ENCODE measurements at places on chromosomes 7 and 10.

GRCh38 chr10:49186613-49187012 lies 1.6 kb downstream of the TMEM273 start:
- DNase-seq = no peak

DNA sequence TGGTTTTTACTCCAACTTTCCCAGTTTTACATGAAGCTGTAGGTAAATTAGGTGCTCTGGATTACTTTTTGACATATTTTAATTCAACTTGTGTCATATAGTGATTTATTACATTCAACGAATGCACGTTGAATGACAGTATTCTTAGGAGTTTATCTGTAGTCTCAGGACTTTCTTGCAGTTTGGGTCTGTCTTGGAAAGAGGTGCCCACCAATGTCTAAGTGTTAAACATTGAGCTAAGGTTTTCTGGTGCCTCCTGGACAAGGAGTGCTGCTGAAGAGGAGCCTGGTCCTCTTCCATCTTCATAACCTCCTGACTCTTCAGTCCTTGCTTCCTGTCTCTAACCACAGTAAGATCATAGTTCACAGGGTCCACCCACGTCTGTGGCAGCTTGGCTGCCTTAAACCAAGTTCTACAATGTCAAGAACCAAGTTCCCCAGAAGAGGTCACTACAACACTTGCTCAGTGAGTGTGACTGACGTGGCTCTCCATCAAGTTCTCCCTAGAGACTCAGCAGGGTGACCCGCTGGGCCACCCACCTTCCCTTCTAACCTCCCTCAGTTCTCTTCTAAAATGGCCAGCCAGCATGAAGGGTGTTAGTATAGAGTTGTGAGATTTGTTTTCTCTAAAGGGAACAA lies 6.1 kb downstream of the NPY start:
- no peak for DNase-seq

DNA sequence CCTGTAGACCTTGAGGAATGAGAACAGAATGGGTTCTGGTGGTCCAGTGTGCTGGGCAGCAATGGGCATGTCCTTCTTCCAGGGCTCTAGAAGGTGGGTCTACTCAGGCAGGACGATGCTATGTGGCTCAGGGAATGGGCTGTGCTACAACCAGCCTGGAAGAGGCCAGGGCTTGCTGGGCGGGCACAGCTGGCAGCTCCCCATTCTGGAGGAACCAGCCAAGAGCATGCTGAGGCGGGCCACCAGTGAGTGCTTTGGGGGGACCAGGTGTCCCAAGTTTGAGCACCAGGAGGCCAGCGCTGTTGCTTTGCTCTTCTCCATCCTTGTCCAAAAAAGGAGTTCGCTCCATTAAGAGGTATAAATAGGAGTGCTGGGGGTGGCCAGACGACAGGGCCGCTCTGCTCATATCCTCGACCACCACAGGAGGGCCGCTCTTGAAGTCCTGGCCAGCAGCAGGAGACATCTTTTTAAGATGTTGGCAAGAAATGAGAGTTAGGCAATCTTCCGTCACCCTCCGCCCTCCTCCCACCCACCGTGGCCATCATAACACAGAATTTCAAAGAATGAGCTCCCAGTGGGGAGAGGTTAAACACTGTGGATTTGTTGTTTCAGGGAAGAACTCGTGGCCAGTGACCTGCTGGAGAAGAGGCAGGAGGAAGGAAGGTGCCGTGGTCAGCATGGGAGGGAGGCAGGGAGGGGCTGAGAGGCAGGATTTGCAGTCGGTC lies 141.3 kb downstream of the GRK5 start:
- no peak for DNase-seq

DNA sequence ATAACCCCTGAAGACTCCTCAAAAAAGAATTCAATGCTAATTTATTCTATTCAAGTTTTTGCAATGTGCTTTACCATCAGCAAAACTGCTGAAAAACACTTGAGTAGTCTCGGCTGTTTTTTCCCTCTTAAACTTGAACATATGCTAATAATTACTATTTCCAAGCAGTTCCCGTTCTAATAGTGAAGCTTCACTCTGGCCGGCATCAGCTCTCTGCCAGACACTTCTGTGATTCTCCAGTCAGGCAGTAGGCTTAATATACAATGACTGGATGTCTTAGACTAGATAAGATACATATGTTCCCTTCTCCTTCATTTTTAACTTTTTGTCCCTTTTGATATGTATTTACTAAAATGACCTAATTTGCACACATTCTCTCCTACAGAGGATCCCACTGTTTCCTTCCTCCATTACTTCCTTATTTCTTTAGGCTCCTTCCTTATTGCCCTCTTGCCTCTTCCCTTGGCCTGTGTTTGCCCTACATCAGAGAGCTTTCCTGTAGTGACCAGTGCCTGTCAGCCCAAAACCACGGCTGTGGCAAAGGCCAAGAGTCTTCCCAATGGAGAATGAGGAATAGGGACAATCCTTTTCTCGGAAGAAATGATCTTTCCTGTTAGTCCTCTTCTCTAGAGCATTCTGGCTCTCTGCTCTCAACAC lies 23.5 kb downstream of the HEPACAM2 start:
- no peak for DNase-seq

GRCh38 chr7:39709768-39710311 lies 86.5 kb downstream of the RALA start:
- peak; percentile 26 for DNase-seq

DNA sequence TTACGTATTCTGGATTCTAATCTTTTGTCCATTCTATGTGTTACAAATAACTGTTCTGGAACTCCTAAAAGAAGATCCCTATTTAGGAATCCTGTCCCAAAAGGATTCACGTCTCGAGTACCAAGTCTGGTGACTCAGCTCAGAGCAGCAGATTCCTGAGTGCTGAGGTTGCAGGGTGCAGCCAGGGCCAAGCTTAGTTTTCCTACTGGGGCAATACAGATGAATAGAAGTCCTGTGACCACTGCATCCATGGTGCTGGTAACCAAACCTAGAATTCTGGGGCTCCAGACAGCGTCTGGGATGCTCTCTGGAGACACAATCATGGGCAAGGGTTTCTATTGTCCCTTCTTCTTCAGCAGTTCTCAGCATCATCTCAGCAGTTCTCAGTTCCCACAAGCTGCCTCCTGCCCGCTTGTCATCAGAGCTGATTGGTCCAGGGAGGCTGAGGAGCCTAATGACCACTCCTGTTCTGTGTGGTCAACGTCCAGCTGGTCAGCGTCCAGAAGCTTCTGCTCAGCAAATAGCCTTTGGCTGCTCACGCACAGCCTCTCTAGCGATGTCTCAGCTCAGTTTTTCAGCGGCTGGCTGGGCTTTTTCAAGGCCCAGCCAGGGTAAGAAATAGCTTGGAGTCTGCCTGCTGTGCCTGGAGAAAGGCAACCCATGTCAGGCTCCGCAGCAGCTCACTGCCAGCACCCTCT lies 50.4 kb upstream of the C7orf33 start:
- no peak for DNase-seq

DNA sequence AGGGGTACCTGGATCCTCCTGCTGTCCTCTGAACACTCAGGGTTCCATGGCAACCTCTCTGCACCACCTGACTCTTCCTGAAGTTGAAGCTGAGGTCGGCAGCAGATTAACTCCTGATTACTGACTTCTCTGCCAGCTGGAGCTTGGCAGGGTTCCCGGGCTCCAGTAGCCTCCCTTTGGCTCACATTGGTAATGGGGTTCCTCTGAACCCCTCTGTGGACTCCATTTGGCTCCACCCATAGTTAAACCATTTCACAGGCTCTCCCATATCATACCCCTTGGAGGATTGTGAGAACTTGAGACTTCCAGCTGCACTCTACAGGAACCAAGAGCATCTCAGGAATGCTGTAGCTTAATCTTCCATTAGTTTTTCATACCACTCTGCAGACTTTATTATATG lies 292.5 kb downstream of the HDAC9 start:
- DNase-seq = no peak

DNA sequence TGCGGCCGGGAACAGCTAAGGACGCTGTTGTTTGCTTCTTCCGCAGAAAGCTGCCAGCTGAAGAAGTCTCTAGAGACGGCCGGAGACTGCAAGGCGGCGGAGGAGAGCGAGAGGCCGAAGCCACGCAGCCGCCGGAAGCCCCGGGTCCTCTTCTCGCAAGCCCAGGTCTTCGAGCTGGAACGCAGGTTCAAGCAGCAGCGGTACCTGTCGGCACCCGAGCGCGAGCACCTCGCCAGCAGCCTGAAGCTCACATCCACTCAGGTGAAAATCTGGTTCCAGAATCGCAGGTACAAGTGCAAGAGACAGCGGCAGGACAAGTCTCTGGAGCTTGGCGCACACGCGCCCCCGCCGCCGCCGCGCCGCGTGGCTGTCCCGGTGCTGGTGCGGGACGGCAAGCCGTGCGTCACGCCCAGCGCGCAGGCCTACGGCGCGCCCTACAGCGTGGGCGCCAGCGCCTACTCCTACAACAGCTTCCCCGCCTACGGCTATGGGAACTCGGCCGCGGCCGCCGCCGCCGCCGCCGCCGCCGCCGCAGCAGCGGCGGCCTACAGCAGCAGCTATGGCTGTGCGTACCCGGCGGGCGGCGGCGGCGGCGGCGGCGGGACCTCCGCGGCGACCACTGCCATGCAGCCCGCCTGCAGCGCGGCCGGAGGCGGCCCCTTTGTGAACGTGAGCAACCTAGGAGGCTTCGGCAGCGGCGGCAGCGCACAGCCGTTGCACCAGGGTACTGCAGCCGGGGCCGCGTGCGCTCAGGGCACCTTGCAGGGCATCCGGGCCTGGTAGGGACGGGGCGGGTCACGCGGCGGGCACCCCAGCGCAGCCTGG lies 2.4 kb downstream of the NKX2-3 start:
- DNase-seq = no peak

DNA sequence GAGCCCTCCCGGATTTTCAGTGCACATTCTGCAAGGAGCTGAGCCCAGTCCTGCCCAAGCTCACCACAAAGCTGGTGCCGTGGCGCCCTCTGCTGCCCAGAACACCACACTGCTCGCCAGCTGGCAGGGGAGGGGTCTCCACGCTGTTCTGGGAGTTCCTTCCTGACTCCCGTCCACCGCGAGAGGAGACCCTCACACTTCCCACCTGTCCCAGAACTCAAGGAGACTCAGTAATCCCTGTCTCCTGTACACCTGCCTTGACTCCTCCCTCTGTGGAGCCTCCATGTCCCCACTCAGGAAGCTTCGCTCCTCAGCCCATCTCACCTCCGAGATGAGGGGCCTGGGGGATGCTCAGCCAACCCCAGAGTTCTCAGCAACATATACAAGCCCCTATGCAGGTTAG lies 11.3 kb downstream of the C10orf105 start:
- DNase-seq = peak; percentile 32

GRCh38 chr10:77857272-77857671 lies 69.3 kb downstream of the DLG5 start:
- no peak for DNase-seq

DNA sequence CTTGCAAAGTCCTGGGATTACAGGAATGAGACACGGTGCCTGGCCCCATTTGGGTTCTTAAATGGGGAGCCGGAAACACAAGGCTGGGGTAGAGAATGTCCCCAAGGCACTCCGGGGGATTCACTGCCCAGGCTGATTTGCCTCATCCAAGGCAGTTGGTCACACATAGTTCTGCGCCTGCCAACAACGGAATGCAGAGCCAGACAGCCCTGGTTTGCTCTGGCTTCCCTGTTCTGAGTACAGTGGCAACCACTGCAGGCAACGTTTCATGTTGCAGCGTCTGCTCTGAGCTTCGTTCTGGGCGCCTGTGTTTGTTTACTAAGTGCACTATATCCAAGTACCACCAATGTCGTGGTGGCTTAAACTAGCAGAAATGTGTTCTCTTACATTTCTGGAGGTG lies 61.7 kb upstream of the C1QL3 start:
- DNase-seq = no peak

GRCh38 chr10:70308121-70309060 lies 24.6 kb upstream of the NPFFR1 start:
- DNase-seq = no peak

- no peak for DNase-seq
Observed at GRCh38 chr10:61970182-61971002, 68.9 kb downstream of the ARID5B start.

GRCh38 chr10:99123336-99123735 lies 112.3 kb downstream of the HPSE2 start:
- no peak for DNase-seq

GRCh38 chr10:77637532-77638320 lies at the start of gene KCNMA1:
KCNMA1 (minus strand) TSS chr10:77637808.
- peak; percentile 20 for DNase-seq

- DNase-seq = no peak
Observed at GRCh38 chr10:132162021-132162531, 24.7 kb upstream of the DPYSL4 start.

Data from NCI-H2227 treated with DMSO at 0.1 percent for 48 hours (cell line).